ENCODE measurements at places on chromosomes 3 and 15. TPM values are rescaled to one million over a fixed set of nuclear protein-coding genes. Genes with fewer than 3 reads are reported as not detected.
A peak's percentile ranks its signal among the peaks of the same experiment; 100 is the strongest.

Gene RSRC1
- 21.5 TPM for total RNA-seq

DNA sequence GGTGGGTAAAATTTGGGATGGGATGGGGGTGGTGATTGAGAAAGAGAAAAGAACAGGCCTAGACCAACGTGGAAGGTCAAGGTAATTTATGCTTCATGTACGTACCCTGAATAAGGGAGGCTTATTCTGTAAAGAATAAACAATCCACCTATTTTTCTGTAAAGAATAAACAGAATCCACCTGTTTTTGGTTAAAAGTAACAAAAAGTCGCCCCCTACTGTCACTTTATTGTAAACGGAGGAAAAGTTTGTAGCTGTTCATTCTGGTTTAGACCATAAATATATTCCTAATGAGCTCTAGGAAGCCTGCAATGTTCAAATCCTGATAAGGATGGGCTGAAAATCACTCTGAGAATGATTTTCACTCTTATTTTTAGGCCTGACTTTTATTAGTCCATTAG is 23.5 kb upstream of the SQOR start:
- peak; percentile 33 for DNase-seq

GRCh38 chr15:67480741-67481140 is 40.2 kb upstream of the C15orf61 start:
- no peak for DNase-seq

DNA sequence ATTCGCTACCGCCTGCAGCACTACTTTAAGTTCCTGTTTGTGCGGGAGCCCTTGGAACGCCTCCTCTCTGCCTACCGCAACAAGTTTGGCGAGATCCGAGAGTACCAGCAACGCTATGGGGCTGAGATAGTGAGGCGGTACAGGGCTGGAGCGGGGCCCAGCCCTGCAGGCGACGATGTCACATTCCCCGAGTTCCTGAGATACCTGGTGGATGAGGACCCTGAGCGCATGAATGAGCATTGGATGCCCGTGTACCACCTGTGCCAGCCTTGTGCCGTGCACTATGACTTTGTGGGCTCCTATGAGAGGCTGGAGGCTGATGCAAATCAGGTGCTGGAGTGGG is 995 bp downstream of the CHST14 start:
- DNase-seq = peak; percentile 16

- no peak for DNase-seq
These were observed 31.3 kb upstream of the PIK3CA start for GRCh38 chr3:179116816-179117215.

DNA sequence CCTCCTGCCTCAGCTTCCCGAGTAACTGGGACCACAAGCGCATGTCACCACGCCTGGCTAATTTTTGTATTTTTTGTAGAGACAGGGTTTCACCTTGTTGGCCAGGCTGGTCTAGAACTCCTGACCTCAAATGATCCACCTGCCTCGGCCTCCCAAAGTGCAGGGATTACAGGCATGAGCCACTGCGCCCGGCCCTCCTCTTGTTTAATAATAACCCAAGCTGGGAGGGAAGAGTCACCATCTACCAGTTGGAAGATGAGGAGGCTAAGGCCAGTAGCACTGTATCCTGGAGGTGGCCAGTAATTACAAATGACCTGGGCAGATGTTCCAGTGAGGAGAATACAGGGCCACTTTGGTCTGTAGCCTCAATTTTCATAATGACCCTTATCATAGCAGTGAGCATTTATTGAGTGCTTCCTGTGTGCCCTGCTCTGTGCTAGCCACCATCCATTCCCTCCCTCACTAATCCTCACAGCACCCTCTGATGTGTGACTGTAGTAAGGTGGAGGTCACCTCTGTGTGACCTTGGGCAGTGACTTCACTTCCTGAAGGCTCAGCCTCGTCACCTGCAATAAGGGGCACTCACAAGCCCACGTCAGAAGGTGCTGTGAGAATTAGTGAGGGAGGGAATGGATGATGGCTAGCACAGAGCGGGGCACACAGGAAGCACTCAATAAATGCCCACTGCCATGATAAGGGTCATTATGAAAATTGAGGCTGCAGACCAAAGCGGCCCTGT is 64.2 kb downstream of the ABTB1 start:
- no peak for DNase-seq

Gene WNT5A
- total RNA-seq = 345 TPM

- DNase-seq = no peak
These were observed 361.6 kb downstream of the ROBO1 start for GRCh38 chr3:79406175-79406574.

Gene C3orf49
- total RNA-seq = not detected

DNA sequence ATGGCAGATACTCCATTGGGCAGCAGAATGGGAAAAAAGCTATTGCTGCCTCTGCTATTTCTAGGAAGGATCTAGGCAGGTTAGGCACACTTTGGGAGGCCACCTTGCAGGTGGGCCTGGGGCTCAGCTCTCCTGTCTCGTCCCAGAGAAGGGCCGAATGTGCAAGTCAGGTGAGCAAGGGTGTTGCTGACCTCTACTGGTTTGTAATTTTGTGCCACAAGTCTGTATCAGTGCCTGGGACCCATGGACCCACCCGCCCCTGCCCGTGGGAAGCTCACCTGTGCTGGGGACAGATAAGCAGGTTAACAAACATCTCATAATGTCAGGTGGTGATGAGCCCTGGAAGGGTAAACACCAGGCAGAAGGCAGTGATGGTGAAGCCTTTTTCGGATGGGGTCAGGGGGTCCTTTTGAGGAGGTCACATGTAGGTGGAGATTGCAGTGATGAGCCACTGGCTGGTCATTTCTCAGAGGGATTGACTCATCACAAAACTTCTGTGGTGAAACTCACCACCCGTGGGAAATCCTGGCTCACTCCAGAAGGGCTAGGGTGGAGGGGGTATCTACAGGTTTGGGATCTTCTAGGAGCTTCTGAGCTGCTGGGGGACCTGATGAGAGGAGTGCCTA is 161.3 kb downstream of the KLF13 start:
- peak; percentile 11 for DNase-seq

- peak; percentile 47 for DNase-seq
These were observed 11.3 kb upstream of the SOX2 start for GRCh38 chr3:181700168-181701087.

DNA sequence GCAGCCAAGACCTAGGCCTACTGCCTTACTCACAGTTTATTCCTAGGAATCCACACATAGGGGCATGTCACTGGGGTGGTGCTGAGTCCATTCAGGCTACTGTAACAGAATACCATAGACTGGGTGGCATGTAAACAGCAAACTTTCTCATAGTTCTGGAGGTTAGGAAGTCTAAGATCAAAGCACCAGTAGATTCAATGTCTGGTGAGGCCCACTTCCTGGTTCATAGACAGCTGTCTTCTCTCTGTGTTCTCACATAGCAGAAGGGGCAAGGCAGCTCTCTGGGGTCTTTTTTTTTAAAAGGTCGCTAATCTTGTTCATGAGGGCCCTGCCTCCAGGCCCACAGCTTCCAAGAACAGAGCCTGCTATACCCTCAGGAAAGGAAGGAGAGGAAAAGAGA is 113.9 kb upstream of the MANF start:
- no peak for DNase-seq

- no peak for DNase-seq
These were observed 3.3 kb downstream of the PCNP start for GRCh38 chr3:101577286-101577685.

DNA sequence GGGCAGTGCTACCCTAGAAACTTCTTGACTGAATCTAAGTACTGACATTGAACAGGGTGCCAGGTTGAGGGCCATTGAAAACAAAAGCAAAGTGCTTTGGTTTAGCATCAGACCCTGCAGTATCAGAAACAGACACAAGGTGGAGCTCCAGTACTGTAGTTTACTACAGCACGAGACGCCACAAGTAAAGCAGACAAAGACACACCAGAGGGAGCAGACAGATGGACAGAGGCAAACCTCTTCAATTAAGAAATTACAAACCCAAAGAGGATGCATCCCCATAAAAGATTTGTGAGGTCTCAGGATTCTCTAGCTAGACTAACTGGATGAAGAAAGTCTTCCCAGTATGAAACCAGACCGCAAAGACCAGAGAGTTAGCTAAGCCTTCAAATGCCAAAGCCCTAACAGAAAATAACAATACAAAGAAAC is 16.6 kb downstream of the TOP2B start:
- peak; percentile 80 for DNase-seq

DNA sequence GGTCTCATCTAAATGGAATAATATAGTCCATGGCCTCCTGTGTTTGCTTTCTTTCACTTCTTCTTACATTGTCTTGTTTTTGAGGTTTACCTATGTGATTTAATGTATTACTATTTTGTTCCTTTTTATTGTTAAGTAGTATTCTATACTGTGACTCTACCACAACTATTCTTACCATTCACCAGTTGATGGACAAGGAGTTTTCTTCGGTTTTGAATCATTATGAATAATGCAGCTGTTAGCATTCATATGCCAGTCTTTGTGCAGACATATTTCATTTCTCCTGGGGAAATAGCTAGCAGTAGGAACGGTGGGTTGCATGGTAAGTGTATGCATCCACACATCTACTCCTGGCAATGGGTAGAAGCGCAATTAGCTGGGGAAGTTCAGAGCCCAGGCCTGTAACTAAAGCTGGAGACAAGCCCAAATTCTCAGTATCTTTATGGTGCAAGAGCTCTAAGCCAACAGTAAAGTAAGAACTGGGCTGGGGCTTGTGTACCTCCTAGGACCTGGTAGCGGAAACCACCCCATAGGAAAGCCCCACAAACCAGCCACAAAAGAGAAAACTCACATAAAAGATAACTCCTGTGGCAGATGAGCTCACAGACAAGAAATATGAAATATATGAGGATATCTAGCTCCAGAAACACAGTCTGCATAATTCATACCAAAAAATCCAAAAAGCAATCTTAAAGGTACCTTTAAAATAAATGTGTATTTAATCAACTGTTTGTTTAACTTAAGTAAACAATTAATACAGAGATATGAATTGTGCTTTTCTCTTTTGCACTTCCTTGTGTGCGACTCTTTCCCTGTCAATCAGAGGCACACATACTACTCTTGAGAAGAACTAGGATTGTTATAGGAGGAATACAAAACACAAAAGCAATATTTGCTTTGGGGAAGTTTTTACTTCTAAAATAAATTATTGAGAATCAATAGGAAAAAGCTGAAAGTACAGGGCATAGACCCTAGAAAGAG is 2.7 kb upstream of the CSTA start:
- DNase-seq = no peak

DNA sequence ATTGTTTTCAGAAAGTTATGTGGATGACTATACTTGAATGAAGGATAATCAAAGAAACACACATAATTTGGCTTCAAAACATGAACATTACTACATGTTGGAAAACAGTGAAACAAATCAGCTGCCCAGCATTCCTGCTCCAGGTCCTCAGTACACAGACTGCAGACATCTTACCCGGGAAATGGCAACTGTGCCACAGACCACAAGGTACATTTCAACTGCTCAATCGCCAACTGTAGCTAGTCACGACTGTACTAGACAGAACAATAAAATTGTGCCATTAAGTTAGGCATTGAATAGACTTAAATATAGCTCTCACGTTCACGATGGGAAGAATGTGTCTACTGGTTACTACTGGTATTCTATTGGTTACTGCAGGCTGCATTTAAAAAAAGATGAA is 5.0 kb downstream of the NAA50 start:
- DNase-seq = no peak

Gene FBN1
- 617 TPM for total RNA-seq

DNA sequence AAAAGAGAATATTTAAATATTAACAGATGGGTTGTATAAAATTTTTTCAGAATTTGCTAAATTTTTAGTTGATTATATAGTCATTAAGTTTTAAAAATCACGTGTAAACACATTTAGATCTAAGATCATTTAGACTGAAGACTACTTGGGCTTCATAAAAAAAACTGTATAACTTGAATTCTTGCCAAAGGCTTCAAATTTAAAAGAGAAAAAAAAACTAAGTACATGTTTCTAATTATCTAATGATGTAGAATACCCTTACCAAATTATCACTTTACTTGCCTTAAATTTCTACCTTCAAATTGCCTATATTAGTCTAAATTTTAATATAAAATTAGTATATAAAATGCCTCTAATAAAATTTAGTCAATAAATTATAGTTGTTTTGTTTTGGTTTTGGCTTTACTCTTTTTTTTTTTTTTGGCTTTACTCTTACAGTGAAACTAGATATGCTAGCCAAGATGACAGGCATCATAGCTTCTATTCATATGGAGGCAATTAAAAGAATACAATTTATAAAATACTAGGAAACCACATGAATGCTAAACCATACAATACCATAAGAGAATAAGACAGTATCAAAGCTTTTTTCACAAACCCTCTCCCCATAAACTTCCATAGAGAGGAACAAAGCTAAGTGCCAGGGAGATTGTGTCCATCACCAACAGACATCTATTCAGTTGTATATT is 183.1 kb upstream of the KCNMB2 start:
- DNase-seq = no peak

Gene SLC2A2
- not detected for total RNA-seq

- DNase-seq = no peak
These were observed 87.2 kb upstream of the TBL1XR1 start for GRCh38 chr3:177284383-177284881.

DNA sequence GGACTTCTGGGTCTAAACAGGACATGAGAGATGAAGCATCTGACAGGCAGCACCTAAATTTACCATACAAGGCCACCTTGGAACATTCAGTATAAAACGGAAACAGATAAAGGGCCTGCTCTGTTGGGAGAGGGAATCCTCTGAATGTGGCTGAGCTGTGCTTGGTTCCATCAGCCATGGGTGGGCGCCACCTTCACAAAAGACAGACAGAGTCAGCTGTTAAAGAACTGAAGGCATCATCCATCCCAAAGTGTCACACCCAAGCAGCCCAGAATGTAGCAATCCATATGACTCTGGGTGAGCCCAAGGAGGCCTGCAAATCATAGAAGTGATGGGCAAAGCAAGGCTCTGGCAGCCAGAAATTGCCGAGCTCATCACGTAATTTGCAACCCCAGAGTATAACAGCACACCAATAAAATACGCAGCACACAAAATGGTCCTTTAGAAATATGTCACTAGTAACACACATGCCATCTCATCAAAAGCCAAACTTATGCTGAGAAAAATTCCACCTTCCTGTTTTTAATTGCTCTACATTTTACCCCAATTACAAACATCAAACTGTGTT is 24.8 kb upstream of the RBP1 start:
- DNase-seq = no peak

DNA sequence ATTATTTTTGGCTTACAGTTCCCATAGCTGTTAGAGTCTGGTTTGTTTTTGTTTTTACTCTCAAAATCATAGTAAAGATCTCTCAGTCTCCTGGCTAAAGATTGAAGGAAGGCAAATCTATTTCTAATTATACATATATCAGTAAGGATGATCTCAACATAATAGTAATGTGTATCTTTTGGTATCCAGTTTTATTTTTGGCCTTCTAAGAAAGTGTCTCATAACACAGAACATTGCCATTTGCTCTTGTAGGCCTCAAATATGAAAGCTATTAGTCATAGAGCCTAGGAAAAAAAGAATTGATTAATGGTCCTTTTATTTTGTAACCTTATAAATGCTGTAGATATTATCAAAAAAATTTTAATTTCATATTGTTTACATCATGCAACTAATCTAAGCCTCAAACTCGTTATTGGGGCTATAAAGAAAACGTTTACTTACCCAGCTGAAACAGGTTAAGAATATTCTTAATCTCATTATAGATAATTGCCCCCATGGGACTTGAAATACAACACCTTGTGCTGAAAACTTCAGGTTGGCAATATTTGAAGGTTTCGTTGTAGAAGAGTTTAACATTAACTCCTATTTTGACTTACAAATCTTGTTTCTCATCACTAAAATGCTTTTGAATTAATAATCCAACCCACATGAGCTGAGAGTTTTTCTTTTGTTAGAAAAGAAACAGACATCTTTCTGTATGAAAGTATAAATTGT is 16.7 kb downstream of the FBXO45 start:
- no peak for DNase-seq

- DNase-seq = no peak
These were observed 150.2 kb upstream of the CBLB start for GRCh38 chr3:106018929-106019550.

Gene CRABP1
- not detected for total RNA-seq

Data from HFFc6 (cell line).